ENCODE measurements at places on chromosomes 7 and 10.

DNA sequence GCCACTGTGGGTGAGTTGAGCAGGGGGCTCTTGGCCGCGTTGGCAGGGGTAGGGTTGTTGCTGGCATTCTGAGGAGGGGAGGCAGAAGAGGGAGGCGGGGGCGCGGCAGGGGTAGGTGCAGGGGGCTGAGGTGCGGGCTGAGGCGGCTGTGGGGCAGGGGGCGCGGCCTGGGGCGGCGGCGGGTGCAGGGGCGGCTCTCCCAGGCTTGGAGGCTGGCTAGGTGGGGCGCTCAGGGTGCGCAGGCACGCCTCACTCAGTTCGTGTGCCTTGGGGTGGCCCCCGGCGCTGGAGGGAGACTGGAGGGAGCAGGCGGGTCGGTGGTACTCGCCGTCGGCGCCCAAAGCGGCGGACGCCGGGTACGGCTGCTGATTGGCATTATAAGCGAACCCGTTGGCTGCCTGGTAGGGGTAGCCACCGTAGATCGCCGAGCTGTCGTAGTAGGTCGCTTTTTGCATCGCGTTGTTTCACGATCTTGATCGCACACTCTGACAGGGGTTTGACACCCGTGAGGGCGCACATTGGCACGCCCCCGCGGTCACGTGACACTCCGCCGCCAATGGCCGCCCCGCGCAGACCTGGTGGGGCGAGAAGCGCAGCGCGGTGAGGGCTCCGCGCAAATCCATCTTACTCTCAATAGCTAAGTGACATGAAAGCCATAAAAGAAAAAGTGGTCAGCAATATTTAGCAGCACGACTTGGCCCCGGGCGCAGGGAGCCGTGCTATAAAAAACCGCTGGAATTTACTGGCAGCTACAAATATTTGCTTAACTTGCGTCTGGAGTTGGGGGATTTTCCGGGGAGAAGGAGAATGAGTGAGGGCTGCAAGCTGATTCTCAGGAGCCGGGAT is 7.9 kb upstream of the HOXA2 start:
- DNase-seq: no peak

GRCh38 chr10:89391907-89392756 is at the start of gene IFIT1:
Gene IFIT1 (plus strand): TSS chr10:89392623. CDS start chr10:89392713, 90 bp downstream.
- DNase-seq: peak; percentile 68

GRCh38 chr7:55172881-55173609 is 154.2 kb downstream of the EGFR start:
- DNase-seq: no peak

GRCh38 chr7:93427107-93427506 is 147.4 kb downstream of the CALCR start:
- DNase-seq: no peak

- no peak for DNase-seq
These were observed 142.8 kb upstream of the SEMA3E start for GRCh38 chr7:83791737-83792136.

DNA sequence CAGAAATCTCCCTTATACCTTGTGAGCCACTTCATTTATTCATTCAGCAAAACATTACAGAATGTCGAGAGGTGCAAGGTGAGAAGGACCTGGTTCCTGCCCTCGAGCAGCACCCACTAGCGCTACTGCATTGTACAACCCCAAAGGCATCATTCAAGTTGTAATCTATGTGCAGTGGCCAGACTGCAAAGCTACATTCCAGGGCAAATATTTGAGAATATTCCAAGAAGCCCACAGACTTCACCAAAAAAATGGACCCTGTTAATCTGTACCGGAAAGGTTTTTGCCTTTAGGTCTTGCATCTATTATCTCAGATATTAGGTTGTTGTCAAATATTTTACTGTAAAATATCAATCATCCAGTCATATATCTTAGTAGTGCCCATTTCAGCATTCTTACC is 295.4 kb upstream of the FZD1 start:
- no peak for DNase-seq

DNA sequence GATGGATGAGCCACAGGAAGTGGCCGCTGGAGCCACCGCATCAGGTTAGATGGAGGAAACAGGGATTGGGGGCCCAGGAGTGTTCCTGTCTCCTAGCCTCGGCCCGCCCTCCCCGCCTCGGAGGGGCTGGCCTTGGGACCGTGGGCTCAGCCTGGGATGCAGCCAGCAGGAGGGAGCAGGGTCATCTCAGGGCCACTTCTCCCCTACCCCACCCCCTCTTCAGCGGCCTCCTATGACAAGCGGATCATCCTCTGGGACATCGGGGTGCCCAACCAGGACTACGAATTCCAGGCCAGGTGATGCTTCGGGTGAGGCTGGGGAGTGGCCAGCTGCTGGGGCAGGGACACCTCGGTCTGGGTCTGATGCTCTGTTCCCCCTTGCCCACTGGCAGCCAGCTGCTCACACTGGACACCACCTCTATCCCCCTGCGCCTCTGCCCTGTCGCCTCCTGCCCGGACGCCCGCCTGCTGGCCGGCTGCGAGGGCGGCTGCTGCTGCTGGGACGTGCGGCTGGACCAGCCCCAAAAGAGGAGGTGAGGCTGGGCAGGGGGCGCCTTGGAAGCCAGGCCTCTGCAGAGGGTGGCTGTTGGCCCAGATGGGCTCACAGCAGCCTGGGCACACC is 4.7 kb downstream of the LRWD1 start:
- DNase-seq: no peak

- DNase-seq: no peak
These were observed 56.6 kb downstream of the BMPER start for GRCh38 chr7:33961948-33962347.

DNA sequence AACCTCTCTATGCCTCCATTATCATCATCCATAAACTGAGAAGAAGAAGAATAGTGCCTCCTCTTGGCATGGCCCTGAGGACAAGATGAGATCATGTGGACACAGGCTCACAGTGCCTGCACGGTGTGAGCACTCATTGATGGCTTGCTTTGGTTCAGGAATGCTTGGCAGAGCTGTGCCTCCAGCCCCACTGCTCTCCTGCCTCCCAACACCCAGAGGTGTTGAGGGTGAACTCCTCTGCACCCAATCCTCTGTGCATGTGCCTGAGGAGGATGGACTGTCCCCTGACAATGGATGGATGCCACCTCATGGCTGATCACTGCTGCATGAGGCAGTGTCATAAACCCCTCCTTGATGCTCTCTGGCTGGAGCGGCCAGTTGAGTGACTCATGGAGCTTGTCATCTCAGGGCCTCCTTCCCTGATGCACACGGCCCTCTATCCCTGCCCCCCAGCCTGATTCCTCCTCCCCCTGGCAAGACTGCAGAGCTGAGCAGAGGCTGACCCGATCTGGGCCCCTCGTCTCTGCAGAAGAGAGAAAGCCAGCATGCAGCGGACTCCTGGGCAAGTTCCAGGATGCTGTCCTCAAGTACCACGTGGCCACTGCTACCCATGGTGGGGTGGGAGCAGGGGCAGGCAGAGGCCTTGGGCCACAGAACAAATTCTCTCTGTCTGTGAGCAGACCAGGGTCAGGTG is 136.3 kb downstream of the KCNMA1 start:
- DNase-seq: peak; percentile 41

- no peak for DNase-seq
These were observed 13.2 kb downstream of the WDR91 start for GRCh38 chr7:135197906-135198655.

GRCh38 chr7:98133181-98133580 is 26.5 kb downstream of the LMTK2 start:
- no peak for DNase-seq

GRCh38 chr7:149240637-149241036 is 1.2 kb downstream of the ZNF212 start:
- DNase-seq: no peak

- DNase-seq: no peak
These were observed 7.7 kb downstream of the DPCD start for GRCh38 chr10:101595591-101596433.

- no peak for DNase-seq
These were observed 17.8 kb downstream of the LDB3 start for GRCh38 chr10:86685893-86686632.

GRCh38 chr7:30330134-30331111 is 46.0 kb downstream of the ZNRF2 start:
- DNase-seq: no peak

- no peak for DNase-seq
These were observed 21.9 kb downstream of the ARID5B start for GRCh38 chr10:61923210-61923949.

DNA sequence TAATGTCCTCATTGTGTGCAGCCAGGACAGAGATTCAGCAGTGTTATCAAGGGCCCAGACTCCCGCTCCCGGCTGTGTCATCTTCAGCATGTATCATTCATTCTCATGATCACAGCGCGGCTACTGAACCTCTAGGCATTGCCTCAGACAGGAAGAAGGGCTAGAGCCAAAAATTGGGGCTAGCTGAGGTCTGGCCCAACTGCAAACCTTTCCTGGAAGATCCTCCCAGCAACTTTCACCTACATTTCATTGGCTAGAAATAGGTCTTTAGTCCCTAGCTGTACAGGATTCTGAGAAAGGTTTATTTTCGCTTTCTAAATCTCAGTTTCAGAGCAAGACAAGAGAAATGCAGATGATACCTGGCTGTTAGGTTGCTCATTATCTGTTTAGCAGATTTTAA is 81.9 kb downstream of the CREM start:
- DNase-seq: no peak

GRCh38 chr7:42597300-42597699 is 314.6 kb downstream of the C7orf25 start:
- no peak for DNase-seq

- DNase-seq: no peak
These were observed 23.0 kb downstream of the AKR1B15 start for GRCh38 chr7:134571746-134572461.

DNA sequence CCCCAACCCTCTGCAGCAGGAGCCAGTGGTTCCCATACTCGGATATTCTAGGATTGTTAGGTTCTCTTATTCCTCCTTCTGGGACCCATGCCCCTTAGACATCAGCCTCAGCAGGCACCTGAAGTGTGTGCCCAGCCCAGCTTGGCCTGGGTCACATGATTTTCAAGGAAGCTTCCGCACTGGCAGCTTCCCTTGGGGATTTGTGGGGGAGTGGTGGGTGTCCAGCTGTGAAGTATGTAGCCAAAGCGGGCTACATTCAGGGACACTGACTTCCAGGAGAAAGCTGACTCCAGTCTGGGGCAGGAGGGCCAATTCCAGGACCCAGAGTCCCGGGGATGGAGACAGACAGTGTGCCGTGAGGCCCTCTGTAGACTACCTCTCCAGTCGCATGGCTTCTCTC is 1.3 kb downstream of the LDB1 start:
- DNase-seq: no peak

DNA sequence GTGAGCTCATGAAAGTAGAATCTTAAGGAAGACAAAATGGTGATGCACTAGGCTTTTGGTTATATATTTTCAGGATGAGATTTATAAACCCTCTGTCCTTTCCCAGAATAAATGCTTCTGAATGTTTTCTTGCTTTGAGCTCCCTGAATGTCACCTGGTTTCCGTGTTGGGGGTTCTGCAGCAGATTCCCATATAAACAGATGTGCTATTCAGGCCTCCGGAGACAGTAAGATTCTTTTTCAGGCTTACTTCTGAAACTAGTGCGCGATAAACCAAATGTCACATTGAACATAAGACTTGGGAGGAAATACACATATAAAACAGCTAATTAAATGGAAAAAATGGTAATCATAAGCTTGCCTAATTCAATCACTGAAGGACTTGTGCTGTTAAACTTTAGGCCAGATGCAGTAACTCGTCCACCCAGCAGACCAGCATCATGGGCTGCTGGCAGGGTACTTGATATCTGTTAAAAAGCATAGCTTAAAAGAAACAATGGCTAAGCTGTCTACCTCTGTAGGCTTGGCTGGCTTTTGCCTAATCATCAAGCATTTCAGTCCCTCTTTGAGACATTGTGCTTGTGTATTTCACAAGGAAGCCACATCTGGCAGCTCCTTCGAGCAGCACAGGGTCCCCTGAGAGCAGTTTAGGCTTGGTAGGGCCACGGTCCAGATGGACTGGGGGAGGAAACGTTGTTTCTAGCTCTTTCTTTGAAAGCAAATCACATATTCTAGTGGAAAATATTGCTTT is 281.2 kb upstream of the KIAA1217 start:
- DNase-seq: no peak

GRCh38 chr7:17732083-17732482 is 208.2 kb downstream of the SNX13 start:
- DNase-seq: no peak
